ENCODE measurements at places on chromosomes 16 and 17. TPM values are rescaled to one million over a fixed set of nuclear protein-coding genes. Genes with fewer than 3 reads are reported as not detected.

DNA sequence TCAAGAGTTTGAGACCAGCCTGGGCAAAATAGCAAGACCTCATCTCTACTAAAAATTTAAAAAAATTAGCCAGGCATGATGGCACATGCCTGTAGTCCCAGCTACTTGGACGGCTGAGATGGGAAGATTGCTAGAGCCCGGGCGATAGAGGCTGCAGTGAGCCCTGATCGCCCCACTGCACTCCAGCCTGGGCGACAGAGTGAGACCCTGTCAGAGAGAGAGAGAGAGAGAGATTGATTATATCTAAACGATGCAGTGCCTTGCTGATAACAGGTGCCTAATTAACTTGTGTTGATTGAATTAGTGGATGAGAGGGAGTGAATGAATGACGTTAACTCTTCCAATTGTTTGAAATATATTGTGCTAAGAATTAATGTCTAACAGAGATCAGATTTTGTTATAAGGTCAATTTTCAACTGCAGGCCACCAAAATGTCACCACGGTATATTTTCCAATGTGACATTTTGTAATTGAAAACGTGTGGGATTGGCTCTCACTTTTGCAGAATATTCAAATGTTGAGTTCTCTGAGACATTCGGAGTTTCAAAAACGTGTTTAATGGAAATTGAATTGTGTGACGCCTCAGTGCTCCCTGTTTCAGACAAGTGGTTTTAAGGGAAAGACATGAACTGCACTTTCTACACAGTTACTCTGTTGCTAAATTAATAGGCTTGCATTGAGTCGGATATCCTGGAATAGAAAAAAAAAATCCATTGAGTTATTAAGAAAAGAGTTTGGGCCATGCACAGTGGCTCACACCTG, 53.6 kb downstream of the ABAT start:
- no peak for DNase-seq

- DNase-seq: no peak
Observed at GRCh38 chr17:69729944-69730343, 315.4 kb downstream of the MAP2K6 start.

The KCNH6 gene
- total RNA-seq: not detected

The NOTUM gene
- total RNA-seq: not detected

DNA sequence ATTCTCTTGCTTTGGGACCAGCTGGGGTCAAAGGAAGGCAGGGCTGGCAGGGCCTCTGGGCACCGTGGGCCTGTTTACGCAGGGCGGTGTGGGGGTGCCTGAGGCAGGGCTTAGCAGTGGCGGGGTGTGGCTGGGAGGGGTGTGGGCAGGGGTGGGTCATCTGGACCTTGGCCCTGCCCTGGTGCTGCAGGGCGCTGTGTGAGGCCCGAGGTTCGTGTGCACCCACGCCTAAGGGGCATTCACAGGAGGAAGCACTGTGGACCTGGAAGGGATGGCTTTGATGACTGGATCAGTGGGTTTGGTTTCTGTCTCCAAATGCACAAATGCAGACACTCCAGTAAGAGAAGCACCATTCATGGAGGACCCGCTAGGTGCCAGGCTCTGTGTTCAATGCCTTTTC, 37.3 kb downstream of the BCO1 start:
- no peak for DNase-seq

The CDH1 gene
- 0.21 TPM for total RNA-seq

The KRTAP2-3 gene
- not detected for total RNA-seq

GRCh38 chr17:56109836-56110235, 43.4 kb upstream of the ANKFN1 start:
- no peak for DNase-seq

DNA sequence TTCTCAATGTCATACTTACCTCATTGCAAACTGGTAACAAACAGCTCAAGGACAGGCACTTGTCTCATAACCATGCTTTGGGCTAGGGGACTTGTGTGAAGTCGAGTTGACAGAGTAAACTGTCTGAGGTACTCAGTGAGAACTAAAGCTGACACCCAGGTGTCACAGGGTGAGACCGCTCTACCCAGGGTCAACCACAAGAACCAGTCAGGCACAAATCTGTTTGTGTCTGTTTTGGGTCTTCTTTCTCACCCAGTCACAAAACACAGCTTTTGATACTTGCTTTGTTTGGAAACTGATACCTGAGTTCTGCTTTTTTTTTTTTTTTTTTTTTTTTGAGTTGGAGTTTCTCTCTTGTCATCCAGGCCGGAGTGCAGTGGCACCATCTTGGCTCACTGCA, 161.1 kb downstream of the STX8 start:
- DNase-seq: no peak

The C16orf74 gene
- 2.4 TPM for total RNA-seq

DNA sequence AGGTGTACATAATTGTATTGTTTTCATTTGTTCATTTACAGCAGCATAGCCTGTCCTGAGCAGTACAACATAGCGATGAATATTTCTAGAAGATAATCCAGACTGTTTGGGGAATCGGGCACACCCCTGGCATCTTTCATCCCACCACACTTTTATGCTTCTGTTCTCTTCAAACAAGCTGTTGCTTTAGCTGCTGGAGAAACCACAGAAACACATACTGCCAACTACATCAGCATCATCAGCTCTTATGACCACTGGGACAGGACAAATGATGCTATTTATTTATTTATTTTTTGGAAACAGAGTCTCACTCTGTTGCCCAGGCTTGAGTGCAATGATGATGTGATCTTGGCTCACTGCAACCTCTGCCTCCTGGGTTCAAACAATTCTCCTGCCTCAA, 22.6 kb upstream of the HAPSTR1 start:
- no peak for DNase-seq

- no peak for DNase-seq
Observed at GRCh38 chr17:58344791-58345157, 7.2 kb downstream of the SUPT4H1 start.

The PNMT gene
- total RNA-seq: 1.9 TPM

DNA sequence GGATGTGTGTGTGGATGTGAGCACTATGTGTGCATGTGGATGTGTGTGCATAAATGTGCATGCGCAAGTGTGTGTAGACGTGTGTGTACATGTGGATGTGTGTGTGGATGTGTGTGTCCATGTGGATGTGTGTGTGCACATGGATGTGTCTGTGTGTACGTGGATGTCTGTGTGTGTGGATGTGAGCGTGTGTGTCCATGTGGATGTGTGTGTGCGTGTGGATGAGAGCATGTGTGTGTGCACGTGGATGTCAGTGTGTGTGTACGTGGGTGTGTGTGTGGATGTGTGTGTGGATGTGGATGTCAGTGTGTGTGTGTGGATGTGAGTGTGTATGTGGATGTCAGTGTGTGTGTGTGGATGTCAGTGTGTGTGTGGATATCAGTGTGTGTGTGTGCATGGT, 63.6 kb upstream of the DOC2B start:
- no peak for DNase-seq

The POLG2 gene
- total RNA-seq: 18.3 TPM

- DNase-seq: no peak
Observed at GRCh38 chr16:57764341-57765159, 29.0 kb downstream of the KATNB1 start.

The SLC4A1 gene
- total RNA-seq: not detected

DNA sequence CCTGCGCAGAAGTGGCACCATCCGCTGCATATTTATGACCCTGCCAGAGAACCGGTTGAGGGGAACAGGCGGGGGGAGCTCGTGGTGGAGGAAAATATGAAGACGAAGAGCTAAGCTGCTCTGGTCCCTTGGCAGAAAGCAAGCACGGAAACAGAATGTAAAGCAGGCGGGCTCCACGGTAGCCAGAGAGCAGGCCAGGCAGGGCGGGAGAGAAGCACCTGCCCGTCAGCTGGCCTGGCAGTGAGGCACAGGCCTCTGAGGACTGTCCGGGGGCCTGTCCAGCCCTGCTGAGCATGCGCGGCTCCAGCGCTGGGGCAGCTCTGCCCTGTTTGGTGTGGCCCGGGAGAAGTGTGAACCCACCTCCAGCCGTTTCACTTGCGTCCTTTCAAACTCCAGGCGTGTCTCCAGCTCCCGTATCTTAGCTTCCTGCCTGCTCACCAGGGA, 46.7 kb downstream of the PIPOX start:
- no peak for DNase-seq

- no peak for DNase-seq
Observed at GRCh38 chr17:5526821-5527598, 40.6 kb downstream of the MIS12 start.

- no peak for DNase-seq
Observed at GRCh38 chr16:22192261-22193062, 13.6 kb upstream of the EEF2K start.

DNA sequence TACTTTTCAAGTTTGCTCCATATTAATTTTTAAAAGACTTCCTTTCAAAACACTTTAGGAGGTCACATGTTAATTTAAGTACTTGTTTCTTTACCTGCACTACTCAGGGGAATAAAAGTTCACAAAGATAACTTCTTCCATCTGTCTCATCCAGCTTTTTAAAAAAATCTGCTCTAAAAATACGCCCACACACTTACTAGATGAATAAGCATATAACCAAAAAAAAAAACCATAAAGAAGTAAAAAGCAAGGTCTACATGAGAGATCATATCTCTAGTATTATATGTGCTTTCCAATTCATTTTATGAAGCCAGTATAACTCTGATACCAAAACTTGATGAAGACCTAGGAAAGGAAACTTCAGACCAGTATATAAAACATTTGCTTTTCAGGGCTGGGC, 17.2 kb downstream of the SKAP1 start:
- no peak for DNase-seq

DNA sequence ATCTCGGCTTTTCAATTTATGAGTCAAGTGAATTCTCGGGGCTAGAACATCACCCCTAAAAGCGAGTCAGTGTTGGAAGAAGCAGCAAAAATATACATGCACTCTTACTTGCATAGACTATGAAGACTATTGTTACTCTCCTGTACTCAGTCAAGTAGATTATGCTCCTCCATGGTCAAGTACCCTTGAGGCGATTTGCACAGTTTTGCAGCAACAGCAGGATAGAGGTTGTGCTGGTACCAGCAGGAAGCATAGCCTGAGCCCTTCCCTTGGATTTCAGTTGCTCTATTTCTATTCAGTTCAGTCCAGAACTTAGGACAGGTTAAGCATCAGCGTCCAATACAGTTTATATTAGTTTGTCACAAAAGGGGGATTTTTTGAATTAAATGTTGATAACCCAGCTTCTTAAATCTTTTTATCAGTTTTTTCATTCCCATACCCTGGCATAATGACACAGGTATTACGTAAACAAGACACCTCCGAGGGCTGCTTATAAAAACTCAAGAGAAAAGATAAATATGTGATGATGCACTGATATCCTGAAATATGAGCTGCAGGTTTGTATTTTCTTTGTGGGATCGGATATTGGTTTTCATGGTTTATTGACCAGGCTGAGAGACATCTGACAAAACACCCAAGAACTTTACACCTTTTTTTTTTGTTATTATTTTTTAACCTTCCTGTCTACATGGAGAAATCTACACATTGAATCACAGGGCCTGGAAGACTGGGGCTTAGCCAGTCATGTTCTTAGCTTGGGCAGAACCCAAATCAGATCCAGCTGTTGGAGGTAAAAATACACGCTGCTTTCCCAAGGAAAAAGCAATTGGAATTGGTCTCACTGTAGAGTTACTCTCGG, 144.1 kb downstream of the PITPNC1 start:
- DNase-seq: no peak

The GNG13 gene
- total RNA-seq: not detected

GRCh38 chr17:39719563-39720355, 10.6 kb downstream of the MIEN1 start:
- DNase-seq: no peak

DNA sequence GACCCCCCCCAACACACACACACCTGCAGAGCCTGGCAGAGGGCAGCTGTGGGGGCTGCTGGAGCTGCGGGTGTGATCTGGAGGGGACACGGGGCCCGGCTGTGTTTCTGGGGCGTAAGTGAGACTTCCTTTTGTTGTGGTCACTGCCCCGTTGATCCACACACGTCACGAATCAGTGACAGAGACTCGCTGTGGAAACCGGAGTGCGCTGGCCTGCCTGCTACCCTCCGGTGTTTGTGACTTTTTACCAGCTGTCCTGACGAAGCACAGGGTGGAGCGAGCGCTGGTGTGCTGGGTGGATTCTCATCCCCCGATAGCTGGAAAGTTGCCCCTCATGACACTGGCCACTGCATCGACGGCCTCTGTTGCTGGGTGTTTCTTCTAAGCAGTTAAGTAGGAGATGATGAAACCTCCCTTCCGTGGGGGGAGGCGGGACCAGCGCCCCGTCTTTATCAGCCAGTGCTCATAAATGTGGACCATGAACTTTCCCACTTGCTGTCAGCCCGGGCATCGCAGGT, 2.3 kb downstream of the METRNL start:
- no peak for DNase-seq

The SLC35G6 gene
- not detected for total RNA-seq

The CTRB2 gene
- total RNA-seq: not detected

Data from osteocyte (in vitro differentiated cells).